NCI-H524 (cell line): ENCODE measurements at places on chromosomes 13 and 19.

GRCh38 chr13:81406022-81406421 is 1065.1 kb upstream of the SPRY2 start:
- no peak for DNase-seq

DNA sequence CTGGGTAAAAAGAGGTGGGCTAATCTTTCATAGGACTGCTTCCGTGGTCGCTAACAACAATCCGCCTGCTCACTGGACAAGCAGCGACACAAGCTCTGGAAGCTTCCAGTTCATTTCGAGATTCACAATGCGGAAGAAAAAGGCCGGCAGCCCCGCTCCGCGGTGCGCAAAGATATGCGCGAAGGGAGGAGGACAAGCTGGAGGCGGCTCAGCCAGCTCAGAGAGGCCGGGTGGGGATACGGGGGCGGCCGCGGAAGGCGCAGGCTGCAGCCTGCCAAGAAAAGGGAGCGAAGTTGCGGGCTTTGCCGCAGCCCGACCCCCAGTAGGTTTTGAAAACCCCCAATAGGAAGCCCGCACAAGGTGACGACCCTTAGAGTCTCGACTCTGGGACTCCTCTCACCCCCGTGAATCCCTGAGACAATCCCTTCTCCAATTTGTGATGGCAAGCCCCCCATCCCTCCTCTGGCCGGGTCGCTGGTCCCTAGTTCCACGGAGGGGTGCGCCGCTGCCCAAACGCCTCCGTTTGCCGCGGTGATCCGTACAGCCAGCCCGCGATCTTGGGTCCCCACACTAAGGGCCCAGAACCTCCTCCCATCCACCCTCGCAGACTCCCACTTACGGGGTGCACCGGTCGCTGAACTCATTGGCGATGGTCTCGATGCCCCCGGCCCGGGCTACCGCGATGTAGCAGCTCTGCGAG is 697 bp downstream of the HSPH1 start:
- DNase-seq: peak; percentile 23

DNA sequence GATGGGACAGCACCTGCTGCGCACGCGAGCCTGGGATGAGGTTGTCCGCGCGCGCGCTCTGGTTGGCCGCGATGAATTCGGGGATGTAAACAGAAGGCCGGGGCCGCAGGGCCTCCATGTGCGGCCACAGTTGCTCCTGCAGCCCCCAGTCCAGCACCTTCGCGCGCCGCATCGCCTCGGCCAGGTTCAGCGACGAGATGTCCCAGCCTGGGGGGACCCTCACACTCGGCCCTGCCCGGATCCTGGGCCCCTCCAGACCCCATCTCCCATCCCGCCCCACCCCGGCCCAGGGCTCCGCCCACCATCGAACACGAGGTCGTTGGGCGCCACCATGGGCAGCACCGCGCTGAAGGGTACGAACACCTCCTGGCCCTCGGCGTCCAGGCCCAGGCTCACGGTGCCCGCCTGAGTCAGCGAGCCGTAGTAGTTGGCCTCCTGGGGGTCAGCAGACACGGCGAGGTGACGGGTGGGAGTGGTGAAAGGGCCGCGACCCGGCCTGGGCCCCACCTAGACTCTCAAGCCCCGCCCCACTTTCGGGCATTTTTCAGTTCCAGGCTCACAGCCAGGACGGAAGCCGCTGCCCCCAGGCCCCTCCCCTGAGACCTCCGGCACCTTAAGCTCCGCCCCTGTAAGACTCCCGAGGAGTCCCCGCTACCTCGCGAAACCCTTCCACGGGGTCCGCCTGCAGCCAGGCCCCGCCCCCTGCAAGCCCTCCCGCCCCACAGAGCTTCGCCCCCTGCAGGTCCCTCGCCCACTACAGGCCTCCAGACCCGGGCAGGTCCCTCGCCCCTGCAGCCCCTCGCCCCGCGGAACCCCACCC is 1.1 kb downstream of the ISYNA1 start:
- peak; percentile 39 for DNase-seq

GRCh38 chr19:16366433-16367260 is 42.0 kb downstream of the KLF2 start:
- no peak for DNase-seq

- DNase-seq: no peak
Measured at GRCh38 chr13:76778853-76779252, 107.4 kb downstream of the KCTD12 start.

GRCh38 chr13:52969373-52969772 is 59.2 kb upstream of the OLFM4 start:
- peak; percentile 92 for DNase-seq

DNA sequence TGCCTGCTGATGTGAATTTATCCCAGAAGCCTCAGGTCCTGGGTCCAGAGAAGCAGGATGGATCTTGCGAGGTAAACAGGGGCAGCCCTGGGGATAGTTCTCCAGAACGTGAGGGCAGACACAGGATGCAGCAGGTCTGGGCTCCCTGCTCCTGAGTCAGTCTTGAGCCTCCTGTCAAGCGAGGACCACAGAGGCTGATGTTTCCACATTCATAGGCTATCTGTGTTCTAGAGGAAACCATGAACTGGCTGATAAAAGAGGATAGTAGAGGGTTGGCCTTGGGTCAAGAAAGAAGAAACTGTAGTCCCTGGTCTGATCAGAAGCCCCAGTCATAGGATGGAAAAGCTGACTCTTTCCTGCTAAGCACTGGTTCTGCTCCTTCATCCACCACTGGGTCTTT is 2.2 kb downstream of the ZNF175 start:
- no peak for DNase-seq

- peak; percentile 7 for DNase-seq
Measured at GRCh38 chr19:16736709-16737108, 17.1 kb downstream of the NWD1 start.

DNA sequence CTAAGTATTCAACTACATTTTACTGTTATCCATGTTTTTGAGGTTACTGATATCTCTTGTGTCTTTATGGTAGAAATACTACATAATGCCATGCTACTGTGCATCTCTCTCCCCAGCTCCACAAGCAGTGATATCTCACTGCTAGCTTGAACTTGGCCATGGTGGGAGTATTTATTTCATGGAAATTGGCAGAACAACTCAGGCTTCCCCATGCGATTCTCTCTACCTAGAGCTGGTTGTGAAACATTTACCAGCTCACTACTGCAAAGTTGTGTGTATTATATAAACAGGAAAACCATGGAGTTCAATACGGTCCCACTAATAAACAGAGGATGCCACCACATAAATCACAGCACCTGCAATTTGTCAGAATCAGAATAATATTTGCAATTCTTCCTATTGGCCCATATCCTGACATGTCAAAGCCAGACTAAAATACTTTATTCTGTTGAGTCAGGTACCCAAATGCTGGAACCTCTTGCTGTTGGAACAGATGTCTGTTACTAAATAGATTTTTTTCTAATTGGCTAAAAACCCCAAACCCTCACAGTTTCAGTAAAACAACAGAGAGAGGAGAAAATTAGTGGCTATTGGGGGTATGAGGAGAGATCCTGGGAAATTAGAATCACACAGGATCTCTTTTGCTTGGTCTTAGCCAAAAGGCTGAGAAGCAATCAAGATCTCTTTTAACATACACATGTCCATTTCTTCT is 91.4 kb upstream of the SLC10A2 start:
- DNase-seq: no peak

DNA sequence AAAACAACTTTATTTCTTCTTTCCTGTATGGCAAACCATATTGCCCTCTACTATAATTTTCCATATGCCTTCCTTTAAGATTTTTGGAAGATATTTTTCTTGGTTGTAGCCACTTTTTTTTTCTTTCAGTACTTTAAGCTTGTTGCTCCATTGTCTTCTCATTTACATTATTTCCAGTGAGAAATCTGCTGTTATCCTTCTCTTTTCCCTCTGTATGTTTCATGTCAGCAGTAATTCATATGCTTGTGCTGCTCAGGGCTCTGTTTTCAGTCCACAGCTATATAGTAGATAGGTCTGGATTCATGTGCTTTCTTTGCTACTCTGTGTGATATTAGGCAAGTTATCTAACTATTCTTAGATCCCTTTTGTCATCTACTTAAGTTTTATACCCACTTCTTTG is 267.6 kb downstream of the OXGR1 start:
- DNase-seq: no peak

DNA sequence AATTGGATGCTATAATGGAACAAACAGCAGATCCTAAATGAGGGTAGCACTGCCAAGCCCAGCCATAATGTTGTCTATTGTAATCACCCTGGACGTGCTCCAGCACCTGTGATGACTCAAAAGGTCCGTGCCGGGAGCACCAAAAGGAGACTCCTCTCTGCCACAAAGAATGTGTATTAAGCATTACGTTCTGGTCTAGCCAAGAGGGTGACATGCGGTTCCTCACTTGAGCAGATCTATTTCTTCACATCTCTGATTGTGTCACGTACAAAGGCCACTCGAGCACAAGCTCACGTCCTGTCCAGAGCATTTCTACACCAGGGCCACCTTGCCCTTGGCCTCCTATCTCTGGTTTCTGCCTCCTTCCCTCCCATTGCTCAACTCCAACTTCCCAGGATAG is 219.9 kb upstream of the IRS2 start:
- no peak for DNase-seq

DNA sequence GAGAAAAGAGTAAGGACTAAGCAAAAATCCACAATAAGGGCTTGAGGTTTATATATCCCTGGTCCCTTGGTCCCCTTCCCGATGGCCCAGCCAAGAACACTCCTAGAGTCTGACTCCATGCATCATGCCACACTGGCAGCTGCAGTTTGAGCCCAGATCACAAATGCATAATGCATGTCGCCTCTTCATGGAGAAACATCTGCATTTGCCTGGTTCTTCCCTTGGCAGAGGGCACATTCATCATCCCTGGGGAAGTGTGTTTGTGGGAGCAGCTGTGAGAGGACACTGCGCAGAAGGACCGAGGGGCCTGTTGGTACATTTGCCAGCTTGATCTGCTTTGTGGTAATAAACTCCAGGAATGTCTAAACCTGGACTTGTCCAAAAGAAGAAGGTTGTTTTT is 731.8 kb downstream of the FGF9 start:
- no peak for DNase-seq

DNA sequence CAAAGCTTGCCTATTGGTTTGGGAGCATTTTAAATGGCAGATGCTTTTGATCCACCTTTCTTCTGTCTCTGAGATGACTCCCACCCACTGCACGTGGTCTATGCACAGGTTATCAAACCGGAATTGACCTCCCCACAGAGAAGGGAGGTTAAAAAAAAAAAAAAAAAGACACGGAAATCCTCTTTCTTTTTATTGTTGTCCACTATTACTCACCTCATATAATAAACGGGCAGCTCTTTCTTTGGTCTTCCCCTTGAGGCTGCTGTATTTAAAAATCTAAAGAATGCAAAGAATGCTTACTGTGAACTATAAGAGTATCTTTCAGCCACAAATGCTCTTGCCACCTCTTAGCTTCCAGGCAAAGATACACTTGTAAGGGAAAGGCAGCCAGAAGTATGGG is 329.7 kb downstream of the NDFIP2 start:
- no peak for DNase-seq

- no peak for DNase-seq
Measured at GRCh38 chr19:13881251-13881691, 4.3 kb downstream of the NANOS3 start.

DNA sequence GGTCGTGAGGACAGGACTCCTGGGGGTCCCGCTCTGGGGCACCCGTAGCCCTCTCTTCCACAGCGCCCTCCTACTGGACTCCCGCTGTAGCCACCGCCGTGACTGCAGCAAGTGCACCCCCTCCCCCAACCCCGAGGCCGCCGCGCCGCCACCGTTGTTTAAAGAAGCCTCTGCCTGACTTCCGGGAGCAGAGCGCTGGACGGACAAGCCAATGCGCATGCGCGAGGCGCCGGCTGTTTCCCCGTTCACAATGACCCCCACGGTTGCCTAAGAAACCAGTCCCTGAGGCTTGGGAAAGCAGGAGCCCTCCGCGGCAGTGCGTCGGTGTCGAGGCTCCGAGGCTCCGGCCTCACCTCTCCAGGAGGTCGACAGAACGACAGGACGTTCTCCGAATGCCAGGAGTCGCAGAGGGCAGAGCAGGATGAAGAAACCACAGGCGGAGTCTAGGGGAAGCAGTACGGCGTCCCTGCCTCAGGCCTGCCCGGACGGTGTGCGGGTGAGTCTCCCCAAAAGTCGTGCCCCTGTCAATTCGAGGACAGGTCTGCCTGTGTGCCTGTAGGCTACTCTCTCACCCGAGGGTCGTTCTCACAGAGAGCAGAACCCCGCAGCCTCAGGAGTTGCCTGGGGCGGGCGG is 70.5 kb upstream of the ZNF420 start:
- no peak for DNase-seq

DNA sequence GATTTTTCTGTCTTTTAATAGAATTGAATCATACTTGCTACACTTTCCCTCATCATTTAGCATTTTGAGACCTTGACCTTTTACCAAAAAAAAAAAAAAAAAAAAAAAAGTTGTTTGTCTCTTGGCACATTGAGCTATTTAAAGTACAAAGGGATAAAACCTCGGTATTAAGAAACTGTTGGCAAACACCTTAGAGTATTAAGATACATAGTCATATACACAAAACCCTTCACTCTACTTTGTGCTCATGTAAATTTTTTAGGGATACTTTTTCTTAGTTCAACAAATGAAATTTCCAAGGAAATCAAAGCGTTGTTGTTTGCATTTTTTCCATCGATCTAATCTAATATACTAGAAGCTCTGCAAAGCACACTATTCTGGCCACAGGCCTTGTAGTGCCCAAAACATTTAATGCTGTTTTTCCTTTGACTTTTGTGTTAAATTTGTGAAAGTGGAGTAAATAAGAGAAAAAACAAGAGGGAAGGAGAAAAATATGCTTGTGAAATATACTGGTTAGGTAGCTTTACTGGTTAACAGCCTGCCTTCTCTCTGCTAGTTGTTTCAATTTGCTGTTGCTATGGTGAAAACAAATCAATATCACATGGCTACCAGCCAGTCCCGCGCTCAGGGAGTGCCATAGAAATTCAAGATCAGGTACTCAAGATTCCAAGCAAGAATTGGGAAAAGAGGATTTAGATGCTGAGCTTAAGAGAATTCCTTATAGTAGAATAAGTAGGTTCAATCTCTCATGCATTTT is 2.6 kb downstream of the MBNL2 start:
- DNase-seq: peak; percentile 62

GRCh38 chr13:97385146-97385545 is 48.8 kb upstream of the RAP2A start:
- no peak for DNase-seq

DNA sequence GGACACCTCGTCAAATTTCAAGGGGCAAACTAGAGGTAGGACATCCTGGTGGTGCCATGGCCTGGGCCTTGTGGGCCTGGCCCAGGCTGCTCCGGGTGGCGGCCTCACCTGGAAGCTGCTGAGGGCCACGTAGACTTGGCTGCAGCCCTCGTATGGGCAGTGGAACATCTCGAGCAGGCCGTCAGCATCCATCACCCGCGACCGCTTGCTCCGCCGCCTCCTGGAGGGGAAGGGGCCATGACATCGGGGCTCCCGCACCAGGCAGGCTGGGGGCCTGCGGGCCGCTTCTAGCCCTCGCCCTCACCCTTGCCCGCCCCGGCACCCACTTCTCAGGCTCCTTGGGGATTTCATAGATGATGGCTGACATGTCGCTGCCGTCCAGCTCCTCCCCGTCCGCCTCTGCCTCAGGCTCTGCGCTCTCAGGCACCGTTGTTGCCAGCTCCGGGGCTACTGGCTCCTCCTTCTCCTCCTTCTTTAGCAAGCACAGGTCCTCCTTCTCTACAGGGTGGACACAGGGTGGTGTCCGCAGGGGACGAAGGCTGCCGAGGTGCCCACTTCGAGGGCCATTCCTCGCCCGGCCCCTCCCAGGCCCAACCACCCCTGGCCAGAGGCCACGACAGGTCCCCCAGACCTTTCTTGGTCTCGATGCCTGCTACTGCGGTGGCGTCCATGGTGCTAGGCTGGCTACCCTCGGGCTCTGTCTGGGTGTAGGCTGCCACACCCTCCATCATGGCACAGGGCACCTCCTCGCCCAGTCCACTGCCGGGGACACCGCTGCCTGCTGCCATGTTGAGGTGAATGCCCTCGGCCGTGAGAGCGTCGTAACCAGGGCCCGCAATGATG is 6.0 kb upstream of the ELAVL3 start:
- no peak for DNase-seq
